Activated CD4-positive, CD25-positive, alpha-beta regulatory T cell treated with anti-CD3 and anti-CD28 coated beads, Interleukin-2, amount 50 U/mL, for 72 hours (primary cell): ENCODE measurements at places on chromosomes 7 and 10.

DNA sequence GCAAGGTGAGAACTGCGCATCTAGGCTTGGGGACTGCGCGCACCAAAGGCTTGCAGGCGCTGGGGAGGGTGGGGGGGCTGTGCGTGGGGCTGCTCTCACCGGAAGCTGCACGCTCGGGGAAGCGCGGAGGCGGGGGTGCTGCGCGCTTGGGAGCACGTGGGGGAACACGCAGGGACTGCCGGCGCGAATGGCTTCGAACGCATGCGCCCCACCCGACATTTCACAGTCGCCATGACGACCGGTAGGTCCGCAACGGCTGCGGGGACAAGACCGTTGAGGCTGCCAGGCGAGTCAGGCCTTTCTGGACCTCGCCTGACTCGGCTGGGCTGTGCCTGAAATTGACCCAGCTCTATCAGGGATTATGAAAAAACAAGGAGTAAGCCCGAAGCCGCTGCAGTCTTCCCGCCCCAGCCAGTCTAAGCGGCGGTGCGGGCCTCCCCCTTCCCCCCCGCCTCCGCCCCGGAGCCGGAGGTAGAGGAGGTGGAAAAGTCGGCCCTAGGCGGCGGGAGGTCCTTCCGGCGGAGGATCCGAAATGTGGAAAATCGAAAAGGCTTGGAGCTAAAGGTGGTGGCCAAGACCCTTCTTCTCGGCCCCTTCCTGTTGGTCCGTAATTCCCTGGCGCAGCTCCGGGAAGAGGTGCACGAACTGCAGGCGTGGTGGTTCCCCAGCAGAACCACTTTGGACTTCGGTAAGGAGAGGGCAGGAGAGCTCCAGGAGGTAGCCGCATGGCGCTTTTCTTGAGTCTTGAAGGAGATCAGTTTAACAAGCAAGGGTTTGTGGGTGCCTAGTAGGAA, 34.9 kb upstream of the STEAP1 start:
- DNase-seq, result no peak

- no peak for DNase-seq
Observed at GRCh38 chr7:27424231-27424630, 181.6 kb downstream of the EVX1 start.

DNA sequence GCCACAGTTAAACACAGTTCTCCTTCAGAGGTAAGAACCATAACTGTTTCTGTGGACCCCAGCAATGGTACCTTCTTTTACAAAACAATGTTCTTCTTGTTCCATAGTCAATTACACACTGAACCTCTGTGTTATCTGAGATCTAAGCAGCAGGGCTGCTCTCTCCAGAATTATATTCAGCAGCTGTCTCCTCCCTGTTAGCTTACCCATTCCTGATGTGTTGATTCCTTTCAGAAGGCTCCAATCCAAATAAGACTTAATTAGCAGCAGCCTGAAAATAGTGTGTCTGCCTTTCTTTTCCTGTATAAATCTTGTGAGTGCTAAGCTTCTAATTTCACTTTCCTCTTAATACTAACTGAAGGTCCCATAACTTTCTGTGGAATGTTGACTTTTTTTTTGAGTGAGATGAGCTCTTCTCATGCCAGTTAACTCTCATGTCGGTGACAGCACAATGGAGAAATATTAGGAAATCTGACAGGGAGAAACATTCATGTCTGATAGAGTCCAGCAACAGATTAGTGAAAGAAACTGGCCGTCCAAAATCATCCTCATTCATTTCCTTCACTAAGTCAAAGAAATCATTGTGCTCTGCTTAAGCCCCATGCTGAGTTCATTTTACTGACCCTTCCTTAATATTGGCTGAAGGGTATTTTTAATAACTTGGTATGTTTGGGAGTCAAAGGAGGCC, 226.5 kb downstream of the PRKG1 start:
- no peak for DNase-seq

- no peak for DNase-seq
Observed at GRCh38 chr7:150553163-150553562, 14.0 kb upstream of the GIMAP4 start.

GRCh38 chr7:34675749-34676374, 17.8 kb downstream of the NPSR1 start:
- no peak for DNase-seq

GRCh38 chr10:75443362-75443761, 11.9 kb downstream of the LRMDA start:
- no peak for DNase-seq

DNA sequence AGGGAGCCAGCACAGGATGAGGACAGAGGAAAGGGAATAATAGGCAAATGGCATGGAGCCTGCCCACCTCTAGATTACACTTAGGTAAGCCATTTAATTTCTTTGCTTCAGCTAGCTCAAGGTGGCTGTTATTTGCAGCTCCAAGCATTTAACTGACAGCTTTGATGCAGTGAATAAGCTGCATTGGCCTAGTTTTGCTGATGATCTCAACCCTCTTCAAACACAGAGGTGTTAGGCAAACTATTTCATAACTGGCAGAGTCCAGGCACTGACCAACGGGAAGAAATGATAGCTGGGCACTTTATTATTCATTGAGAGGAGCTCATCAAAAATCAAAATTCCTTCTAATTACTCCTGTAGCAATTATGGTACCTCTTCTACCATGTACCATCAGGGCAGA, 317.4 kb downstream of the BMPER start:
- no peak for DNase-seq

- no peak for DNase-seq
Observed at GRCh38 chr10:27783660-27784059, 38.0 kb upstream of the MKX start.

GRCh38 chr10:73889014-73889413, 14.7 kb upstream of the CAMK2G start:
- no peak for DNase-seq

- DNase-seq, result no peak
Observed at GRCh38 chr10:126225672-126226008, 162.6 kb downstream of the ADAM12 start.

DNA sequence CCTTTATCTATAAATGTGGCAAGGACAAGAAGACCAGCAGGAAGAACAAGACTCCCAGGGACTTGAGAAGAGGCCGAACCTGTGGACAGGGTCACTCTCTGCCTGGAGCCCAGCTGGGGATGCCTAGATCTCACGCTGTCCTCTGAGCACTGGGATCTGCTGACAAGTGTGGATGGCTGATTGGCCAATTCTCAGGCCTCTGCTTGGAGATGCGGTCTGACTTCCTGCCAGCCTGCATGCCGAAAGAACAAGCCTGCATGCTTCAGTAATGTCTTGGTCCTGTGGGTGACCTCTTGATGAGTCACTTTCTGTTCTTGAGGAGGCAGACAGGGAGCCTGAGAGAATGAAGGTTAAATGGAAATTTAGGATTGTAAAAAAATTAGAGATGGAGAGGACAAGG, 84.7 kb downstream of the TMEM178B start:
- DNase-seq, result no peak

- DNase-seq, result no peak
Observed at GRCh38 chr10:101828766-101829551, 10.7 kb upstream of the OGA start.

- DNase-seq, result no peak
Observed at GRCh38 chr10:606762-607544, 82.5 kb downstream of the DIP2C start.

DNA sequence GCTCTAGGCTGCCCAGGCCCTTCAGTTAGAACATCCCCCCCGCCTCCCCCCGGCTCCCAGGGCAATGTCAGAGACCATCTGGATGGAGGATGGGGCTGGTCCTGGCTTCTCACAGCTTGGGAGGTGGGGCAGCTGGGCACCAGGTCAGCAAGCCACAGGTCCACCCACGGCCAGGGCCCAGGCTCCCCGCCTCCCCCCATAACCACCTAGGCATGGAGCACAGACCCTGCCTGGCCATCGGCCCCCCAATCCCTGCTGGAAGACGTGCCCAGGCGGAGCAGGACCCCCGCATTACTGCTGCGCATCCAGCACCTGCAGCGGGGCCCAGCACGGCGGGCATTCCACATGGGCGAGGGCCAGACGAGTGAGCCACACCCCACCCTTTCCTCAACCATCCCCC, 169.6 kb downstream of the ELFN1 start:
- DNase-seq, result no peak

GRCh38 chr7:19116121-19117090, 1.0 kb downstream of the TWIST1 start:
- DNase-seq, result no peak

DNA sequence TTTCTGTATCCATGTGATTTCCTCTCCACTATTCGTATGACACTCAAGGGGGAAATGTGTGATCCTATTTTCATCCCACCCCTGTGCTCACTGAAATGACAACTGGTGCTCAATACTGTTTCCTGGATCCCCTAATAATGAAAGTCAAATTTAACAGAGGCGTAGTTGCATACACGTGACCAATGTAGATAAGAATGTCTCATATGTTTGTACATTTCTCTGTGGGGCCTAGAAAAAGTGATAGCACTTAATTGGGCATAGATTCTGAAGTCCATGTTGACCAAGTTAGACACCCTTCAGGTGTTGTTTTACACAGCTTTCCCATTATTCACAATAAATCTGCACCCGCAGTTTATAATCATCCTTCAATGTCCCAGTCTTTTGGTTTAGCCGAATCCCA, 59.1 kb downstream of the JAZF1 start:
- DNase-seq, result no peak

DNA sequence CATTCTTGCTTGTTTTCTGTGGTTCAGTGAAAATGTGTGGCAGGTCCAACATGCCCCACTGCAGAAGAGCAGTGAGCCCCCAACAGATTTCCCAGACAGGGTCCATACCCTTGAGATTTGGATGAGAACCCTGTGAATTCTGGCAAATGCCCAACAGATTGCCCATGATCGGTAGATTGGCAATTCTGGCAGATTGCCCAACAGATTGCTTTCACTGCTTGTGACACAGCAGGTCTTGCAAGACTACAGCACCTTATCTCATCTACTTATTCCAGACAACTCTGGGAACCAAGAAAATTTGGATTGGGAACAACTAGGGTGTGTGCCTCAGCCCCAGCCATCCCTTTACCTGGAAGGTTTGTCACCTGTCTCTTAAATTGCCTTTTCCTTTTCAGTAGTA, 143.7 kb upstream of the COL1A2 start:
- DNase-seq, result no peak

DNA sequence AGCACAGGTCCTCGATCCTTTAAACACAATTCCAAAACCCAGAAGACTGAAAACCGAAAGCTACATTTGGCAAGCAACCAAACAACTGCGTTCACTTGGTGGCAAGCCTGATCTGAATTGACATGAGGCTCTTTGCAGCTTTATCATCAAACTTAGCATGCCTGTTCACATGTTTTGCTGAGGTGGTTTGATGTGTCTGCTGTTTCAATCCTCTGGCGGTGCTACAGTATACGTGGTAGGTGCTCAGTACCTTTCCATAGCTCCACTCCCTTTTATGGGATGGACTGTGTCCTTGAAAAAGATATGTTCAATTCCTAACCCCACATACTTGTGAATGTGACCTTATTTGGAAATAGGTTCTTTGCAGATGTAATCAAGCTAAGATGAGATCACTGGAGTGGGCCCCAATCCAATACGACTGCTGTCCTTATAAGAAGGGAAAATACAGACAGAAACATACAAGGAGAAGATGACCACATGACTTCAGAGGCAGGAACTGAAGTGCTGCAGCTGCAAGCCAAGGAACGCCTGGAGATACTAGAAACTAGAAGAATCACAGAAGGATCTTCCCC, 33.4 kb downstream of the CCDC6 start:
- no peak for DNase-seq

- DNase-seq, result no peak
Observed at GRCh38 chr7:28847681-28848080, 110.4 kb downstream of the TRIL start.

DNA sequence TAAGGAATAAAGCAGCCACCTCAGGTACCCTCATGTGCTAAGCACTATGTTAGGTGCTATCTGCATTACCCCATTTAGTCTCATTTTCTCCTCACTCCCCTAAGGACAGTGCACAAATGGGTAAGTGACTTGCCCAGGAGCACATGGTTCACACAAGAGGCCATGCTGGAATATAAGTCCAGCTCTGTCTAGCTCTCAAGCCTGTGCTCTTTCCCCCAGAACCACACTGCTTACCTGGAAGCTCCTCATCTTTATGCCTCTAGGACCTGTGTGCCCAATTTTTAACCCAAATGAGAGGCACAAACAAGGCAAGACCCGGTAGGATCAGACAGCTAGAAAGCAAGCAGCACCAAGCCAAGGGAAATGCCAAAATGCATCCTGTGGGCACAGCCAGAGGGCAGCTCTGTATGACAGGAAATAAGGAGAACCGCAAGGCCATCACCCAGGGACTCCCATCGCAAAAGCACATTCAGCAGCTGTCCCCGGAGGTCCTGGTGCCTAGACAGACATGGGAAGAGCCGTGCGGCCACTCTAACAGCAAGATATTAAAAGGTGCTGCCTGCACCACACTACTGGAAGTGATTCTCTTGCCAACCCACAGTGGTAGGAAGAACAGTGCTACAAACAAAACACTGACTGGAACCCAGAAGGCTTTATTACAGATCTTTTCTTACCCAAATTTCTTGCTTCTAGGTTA, 88.1 kb downstream of the GSAP start:
- no peak for DNase-seq
